ENCODE measurements at places on chromosomes 5 and 9. TPM values are rescaled to one million over a fixed set of nuclear protein-coding genes. Genes with fewer than 3 reads are reported as not detected.

Gene RANBP17
- total RNA-seq: 4.8 TPM

Gene GHR
- 3.1 TPM for total RNA-seq

Gene BAAT
- total RNA-seq: not detected

Gene GRM6
- total RNA-seq: not detected
